ENCODE measurements at places on chromosomes 1 and 21.
A peak's percentile ranks its signal among the peaks of the same experiment; 100 is the strongest.

GRCh38 chr1:159881622-159882526, 18.1 kb downstream of the CFAP45 start:
- H3K27me3 ChIP-seq, result no peaks in the 10 kb centered on the region
- no peaks in the 10 kb centered on the region for H3K36me3 ChIP-seq
- DNase-seq, result no peak
- H3K4me1 ChIP-seq, result no peaks in the 10 kb centered on the region
- H3K4me3 ChIP-seq, result no peak overlapping the region

DNA sequence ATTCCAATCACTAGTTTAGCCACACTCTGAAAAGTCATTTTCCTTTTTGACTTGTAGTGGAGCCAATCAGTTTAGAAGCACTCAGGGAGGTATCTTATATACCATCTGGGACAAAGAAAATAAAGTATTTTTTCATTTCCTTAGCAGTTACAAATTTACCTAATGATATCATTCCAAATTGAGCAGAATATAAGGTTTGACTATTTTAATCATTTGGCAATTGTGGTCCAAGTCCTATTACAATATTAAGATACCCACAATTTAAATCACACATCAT, 170.6 kb downstream of the LTN1 start:
- DNase-seq, result no peak
- no peaks in the 10 kb centered on the region for H3K27me3 ChIP-seq
- H3K4me1 ChIP-seq, result no peaks in the 10 kb centered on the region

DNA sequence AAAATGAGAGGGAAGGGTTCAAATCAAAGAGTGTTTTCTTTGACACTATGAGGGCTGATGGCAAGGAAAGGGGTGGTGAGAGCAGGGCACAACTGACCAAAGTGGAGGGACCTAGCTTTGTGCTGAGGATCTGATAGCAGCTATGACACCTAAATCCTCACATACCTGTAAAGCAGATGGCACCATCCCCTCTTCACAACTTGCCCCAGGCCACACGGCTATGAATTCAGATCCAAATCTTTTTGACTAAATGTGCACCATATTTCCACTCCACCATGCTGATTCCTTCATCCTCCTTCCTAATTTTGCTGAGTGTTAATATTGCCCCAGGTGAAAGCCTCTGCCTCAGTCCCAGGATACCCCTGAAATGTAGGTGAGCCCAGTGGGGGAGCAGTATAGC, 385.7 kb downstream of the PLPP3 start:
- H3K4me3 ChIP-seq, result no peak overlapping the region
- no peaks in the 10 kb centered on the region for H3K27me3 ChIP-seq
- H3K4me1 ChIP-seq, result no peaks in the 10 kb centered on the region
- no peak overlapping the region for H3K27ac ChIP-seq
- DNase-seq, result no peak
- H3K36me3 ChIP-seq, result no peaks in the 10 kb centered on the region

DNA sequence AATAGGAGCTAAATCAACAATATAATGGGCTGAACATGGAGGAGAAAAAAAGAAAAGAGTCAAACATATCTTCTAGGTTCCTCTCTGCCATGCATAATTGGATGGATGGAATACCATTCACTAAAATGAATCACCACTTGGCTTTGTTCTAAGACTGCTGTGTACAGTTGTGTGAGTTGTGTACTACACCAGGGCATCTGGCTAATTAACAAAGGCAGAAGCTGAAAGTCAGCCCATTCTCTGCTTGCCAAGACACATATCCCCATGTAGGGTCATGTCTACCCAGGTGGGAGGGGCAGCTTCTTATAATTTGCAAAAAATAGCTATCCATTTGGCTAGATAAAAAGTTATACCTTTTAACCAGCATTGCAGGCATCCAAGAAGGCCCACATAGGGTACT, 21.0 kb downstream of the JUN start:
- H3K36me3 ChIP-seq, result no peaks in the 10 kb centered on the region
- no peak overlapping the region for H3K4me3 ChIP-seq
- no peaks in the 10 kb centered on the region for H3K4me1 ChIP-seq
- no peak overlapping the region for H3K27ac ChIP-seq
- no peaks in the 10 kb centered on the region for H3K27me3 ChIP-seq

GRCh38 chr1:49046305-49046704, 269.6 kb upstream of the BEND5 start:
- H3K27ac ChIP-seq, result no peak overlapping the region
- H3K27me3 ChIP-seq, result no peaks in the 10 kb centered on the region
- H3K36me3 ChIP-seq, result no peaks in the 10 kb centered on the region
- H3K4me3 ChIP-seq, result no peak overlapping the region

GRCh38 chr1:221187174-221187573, 307.9 kb downstream of the HLX start:
- no peaks in the 10 kb centered on the region for H3K27me3 ChIP-seq
- no peak for DNase-seq
- H3K36me3 ChIP-seq, result no peaks in the 10 kb centered on the region

DNA sequence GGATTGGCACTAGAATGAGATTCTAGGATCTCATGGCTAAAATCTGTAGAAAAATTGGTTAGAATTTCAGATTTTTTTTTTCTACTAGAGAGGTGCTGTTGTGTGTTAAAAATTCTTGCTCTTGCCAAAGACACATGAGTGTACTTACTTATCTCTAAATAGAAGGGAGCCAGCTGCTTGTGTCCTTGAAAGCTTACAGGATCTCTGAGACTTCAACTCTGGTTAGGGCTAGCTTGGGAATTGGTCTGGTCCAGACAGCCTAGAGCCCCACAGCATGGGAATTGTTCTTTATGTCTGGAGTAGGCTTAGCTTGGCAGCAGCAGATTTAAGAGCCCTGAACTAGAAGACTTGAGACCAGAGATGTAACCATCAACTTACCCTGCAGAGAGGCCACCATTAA, 37.3 kb downstream of the MACO1 start:
- peak overlapping the region; percentile 14 for H3K27ac ChIP-seq
- DNase-seq, result no peak
- no peaks in the 10 kb centered on the region for H3K4me1 ChIP-seq
- no peak overlapping the region for H3K4me3 ChIP-seq

Measured in thymus (tissue), 14 donors.